ENCODE measurements at places on chromosomes 6 and 20.

DNA sequence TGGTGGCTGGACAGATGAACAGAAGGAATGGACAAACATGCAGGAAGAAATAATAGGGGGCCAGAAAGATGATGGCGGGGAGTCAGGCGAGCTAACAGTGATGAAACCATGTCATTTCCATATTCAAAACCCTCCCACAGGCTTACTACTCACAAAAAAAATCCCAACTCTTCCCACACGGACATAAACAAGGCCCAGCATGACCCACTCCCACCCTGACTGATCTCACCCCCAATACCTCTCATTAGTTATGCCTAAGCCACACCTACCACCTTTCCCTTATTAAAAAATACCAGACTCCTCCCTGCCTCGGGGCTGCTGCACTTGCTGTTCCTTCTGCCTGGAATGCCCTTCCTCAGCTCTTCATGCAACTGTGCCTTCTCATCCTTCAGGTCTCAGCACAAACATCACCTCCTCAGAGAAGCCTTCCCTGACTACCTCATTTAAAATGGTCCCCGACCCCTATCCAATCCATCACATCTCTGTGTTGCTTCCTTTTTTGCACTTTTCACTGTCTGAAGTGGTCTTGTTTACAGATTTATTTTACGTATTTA lies 145.8 kb downstream of the PREX1 start:
- no peak for DNase-seq

GRCh38 chr6:36853325-36853724 lies 14.1 kb upstream of the CPNE5 start:
- no peak for DNase-seq

DNA sequence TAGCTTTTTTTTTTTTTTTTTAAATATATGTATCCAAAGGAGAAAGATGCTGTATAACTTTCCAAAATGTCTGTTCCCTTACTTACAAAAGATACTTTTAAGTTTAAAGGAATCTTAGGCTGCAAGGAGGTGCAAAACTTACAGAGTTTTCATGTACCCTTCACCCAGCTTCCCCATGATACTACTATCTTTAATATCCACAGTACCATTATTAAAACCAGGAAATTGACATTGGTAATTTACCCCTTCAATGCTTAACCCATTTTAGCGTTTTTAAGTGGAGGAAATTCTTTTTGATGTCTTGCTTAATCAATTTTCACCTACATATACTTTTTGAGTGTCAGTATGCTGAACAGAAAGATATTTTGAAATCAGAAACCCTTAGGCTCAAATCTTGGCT lies 310.9 kb downstream of the PRL start:
- DNase-seq: no peak

- DNase-seq: peak; percentile 42
These were observed 38.4 kb downstream of the HS3ST5 start for GRCh38 chr6:114304304-114304887.

- DNase-seq: no peak
These were observed 153.9 kb downstream of the SOX4 start for GRCh38 chr6:21747441-21747840.

- DNase-seq: peak; percentile 57
These were observed 10.6 kb downstream of the RPS10 start for GRCh38 chr6:34414999-34415858.

DNA sequence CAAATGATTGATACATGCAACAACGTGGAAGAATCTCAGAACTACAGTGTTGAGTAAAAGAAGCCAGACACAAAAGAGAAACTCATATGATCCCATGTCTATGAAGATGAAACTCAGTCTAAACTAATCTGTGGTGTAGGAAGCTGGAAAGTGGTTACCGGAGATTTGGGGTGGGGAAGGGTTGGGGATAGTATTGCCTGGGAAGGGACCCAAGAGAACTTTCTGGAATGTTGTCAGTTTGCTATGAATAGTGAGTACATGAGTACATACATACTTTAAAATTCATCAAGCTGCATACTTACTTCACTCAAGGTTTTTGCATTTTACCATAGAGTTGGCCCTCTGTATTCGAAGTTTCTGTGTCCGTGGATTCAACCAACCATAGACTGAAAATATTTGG lies 106.0 kb downstream of the SAMD5 start:
- no peak for DNase-seq

DNA sequence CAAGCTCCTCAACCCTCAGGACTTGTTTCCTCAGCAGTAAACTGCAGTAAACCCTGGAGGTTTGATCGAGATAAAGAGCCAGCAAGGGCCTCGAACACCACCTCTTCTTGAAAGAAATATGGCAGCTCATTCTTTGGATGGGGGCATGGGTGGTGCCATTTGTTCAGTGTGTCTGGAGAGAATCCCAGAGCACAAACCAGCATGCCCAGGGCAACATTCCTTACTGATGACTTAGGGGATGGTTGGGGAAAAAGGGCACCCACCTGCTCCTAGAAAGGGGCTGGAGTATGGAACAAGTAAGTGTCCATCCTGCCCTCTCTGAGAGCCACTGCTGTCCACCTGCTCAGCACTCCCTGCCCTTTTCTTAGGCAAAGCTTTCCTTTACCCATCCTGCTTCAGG lies 31.3 kb upstream of the ZFAND3 start:
- DNase-seq: no peak

DNA sequence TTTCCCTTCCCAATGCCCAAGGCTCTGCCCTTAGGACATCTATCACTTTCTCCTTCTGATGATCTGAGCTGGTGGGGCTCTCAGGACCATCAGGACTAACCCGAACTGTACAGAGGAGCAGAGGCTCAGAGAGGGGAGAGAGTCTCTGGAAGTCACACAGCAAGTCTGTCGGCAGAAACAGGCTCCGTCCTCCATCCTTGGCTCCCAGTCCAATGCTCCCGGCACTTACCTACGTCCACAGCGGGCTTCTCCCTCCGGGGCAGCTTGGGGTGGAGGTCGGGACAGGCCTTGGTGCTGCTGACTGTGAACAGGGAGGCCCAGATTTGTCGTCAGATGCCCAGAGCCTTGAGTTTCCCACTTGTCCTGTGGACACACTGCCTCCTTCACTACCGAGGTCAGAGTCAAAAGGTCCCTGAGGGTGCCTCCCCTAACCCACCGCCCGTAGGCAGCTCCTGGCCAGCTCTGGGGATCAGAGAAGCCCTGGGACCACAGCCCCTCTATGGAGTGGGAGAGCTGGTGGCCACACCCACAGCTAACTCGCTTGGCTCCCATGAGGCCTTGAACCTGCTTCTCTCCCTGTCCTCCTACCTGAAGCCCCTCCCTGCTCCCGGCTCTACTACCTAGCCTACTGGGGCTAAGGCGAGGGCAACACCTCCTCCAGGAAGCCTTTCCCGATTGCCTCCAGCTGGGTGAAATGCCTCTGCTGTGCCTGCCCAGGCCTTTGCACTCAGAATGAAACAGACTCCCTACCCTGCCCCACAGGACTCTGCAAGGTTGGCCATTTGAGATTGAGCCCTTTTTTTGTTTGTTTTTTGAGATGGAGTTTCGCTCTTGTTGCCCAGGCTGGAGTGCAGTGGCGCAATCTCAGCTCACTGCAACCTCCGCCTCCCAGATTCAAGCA lies 22.6 kb downstream of the VSTM2L start:
- DNase-seq: no peak

DNA sequence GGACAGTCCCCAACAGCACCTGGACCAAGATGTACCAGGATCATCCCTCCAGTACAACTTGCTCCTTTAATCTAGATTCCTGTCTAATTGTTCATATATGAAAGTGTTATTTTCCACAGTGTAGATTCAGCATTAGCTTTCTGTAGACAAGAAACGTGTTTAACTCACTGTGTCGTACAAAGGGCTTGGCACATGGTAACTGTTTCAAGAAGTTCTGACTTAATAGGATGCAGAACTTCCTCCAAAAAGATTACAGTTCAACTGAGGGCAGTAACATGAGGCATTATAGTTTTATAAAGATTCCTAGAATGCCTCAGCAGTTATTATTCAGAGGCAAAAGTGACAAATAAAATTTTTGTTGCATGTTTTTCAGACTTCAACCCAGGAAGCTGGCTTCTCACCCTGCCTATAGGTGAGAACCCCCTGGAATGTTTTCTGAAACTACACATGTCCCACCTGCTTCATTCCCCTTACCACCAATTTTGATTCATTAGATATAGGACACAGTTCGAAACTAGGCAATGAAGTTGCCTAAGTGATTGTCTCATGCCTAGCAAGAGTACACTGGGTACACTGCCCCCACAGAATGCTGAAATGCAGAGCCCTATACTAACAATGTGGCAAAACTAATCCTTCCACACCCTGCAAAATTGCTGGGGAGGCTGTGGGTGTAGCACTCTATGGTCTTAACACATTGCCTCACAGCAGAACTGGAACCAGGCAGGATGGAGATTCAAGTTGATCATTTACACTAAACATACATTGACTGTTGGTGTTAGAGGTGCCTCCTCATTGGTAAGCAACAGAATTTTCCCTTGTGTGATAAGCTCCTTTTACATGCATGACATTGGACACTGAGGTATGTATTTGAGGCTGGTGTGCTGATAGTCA lies 22.6 kb upstream of the SH3BGRL2 start:
- no peak for DNase-seq

DNA sequence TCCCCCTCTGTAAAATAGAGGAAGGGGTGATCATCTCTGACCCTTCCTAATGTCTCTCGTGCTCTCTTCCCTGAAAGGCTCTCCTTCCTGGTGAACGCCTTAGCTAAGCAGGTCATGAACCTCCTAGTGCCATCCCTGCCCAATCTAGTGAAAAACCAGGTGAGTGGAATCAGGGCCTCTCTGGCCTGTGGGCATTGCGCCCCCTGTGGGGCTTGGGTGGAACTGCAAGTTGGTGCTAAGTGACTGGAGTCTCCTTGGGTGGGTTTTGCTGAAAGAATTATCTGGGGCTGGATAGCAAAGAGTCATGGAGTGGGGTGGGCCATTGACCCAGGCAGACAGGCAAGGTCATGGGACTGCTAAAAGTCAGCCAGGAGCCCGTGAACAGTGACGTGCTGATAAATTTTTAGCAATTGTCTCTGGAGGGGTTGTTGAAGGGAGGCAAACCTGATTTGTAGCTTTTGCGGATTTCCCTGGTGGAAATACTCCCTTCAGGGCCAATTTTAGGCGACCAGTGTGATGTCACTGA lies 8.9 kb downstream of the BPIFB1 start:
- peak; percentile 51 for DNase-seq

DNA sequence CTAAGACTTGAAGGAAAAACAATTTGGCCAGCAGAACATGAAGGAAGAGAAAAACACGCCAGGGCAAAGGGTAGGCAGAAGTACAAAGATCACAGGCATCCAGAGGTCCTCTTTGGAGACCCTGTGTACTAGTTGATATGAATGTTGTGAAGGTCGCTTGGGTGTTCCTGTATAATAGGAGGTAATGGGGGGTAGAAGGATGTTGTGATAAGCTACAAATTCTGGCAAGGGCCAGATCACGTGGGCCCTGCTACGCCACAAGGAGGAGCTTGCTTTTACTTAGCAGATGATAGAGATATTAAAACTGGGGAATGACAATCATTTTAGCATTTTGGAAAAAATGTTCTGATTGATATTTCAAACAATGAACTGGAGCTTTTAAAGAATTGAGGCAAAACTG lies 878 bp upstream of the HLA-DMA start:
- DNase-seq: no peak

DNA sequence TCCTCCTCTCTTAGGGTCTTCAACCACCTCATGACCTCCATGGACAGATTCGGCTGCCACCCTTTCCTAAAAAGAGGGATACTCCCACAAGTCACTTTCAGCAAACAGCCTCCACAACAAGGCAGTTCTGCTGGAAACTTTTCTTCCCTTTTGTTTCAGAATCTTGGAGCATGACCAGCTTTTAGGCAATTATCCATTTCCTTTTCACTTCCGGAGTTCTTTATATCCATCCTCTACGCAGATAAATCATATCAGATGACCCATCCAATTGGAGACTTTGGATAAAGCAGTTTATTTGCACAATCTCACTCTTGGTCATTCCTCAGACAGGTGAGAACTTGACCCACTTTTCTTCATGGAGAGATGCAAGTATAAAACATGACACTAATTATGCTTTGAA lies 398.5 kb downstream of the LMBRD1 start:
- DNase-seq: peak; percentile 83

- no peak for DNase-seq
These were observed 279.4 kb downstream of the CD83 start for GRCh38 chr6:14396826-14397517.

- DNase-seq: no peak
These were observed 103.6 kb downstream of the PAX1 start for GRCh38 chr20:21808863-21809664.

DNA sequence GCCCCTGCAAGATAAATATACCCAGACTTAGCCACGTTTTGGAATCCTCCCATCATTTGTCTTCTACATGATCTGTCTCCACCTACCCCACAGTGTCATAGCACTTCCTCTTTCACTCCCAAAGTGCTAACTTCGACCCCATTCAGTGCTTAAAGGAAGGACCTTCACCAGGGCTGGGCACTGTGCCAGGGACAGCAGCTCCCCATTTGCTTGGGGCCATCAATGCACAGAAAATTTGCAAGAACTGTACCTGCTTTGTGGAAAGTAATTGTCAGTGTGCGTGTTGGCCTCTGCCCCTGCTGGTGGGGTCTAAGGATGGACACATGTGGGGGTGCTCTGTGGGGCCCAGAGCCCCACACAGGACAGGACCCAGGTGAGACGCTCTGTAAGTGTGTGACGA lies 5.2 kb upstream of the BPIFA2 start:
- no peak for DNase-seq

- DNase-seq: peak; percentile 83
These were observed 518.6 kb downstream of the BMP2 start for GRCh38 chr20:7285918-7286556.

GRCh38 chr6:61538801-61539200 lies 747.2 kb downstream of the KHDRBS2 start:
- no peak for DNase-seq

Measured in NCI-H1105 treated with DMSO at 0.1 percent for 48 hours (cell line).